ENCODE measurements at places on chromosomes 4 and X.

DNA sequence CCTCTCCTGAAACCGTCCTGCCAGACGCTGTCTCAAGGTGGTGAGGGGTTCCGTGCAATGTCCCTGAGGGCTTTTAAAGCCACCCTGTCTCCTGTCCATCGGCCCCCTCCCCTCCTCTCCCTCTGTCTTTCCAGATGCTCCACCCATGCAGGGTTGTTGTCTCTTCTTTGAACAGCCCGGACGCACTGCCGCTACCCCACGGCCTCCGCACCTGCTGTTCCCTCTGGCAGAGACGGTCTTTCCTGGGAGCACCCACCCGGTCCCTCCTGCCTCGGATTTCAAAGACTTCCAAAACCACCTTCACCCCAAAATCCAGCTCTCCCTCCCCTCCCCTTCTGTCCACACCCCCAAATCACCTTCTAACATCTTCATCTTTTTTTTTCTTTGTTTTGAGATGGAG lies 4.1 kb upstream of the ASMT start:
- DNase-seq, result no peak

DNA sequence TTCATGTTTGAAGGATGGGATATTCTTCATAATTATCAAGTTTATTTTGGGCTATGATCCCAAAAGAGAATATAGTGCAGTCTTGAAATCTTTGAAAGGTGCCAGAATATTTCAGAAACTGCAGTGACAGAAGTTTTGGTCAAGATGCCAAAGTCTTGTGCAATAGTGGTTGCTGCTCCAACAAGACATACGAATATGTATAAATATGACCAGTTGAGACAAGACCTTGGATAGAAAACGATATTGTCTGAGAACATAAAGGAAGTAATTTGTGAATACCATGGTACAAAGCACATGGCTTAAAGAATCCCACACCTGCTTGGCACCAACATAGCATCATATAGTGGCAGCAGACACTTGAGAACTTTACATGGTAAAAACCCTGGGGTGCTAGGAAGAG lies 48.6 kb upstream of the AMELX start:
- DNase-seq, result peak; percentile 11

- DNase-seq, result no peak
Measured at GRCh38 chr4:184962125-184962638, 56.1 kb upstream of the HELT start.

DNA sequence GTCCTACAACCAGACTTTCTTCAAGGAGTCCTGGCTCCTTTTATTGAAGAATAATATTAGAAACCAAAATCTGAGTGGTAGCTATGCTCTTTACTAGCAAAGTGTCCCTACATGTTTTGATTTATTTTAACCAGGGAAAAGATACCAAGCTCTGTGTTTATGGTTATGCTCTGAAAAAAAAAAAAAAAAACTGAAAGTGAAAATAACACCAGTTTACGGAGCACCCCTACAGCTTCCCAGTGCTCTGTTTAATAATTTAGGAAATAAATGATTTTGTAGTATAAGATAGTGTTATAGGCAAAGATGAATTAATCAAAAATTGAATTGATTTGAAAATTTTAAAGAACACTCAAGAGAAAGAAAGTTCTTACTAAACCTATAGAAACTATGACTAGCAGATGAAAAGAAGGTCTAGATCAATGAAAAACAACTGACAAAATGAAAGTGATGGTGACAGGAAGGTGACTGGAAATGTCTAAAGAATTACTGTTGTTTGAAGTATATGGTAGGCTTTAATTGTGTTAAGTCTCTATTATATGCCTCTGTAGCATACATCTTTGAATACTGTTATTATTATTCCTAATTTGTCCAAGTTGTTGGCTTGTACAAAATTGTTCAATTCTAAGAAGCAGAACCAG lies 1698.4 kb upstream of the PCDH10 start:
- no peak for DNase-seq

- no peak for DNase-seq
Measured at GRCh38 chr4:85707611-85708010, 232.7 kb downstream of the ARHGAP24 start.

DNA sequence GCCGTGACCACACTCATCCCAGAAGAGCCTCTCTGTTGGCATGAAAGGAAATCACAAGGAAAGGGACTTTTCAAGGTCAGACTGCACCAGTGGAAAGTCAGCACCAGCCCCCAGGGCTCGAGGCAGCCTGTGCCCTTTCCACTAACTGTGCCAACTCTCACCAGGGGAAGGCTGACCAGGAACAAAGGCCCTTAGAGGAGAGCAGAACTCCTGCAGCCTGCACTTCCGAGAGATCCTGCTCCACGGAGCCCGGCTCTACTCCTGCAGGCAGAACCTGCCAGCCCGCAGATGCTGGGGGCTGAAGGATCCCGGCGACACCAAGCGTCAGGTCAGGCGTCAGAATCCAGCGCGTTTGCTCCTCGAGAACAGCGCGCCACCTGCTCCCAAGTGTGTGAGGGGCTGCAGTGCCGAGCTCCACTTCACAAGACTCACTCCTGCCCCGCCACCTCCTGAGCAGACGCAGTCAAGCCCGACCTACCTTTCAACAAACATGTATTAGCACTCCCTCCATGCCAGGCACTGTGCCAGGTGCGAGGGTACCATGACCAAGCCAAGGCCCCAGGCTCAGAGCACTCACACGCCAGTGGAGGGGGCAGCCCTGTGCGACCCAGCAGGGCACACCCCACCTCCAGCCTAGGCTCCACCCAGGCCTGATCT lies 13.6 kb upstream of the HELT start:
- DNase-seq, result no peak

- DNase-seq, result no peak
Measured at GRCh38 chr4:67571975-67572374, 13.4 kb downstream of the STAP1 start.

DNA sequence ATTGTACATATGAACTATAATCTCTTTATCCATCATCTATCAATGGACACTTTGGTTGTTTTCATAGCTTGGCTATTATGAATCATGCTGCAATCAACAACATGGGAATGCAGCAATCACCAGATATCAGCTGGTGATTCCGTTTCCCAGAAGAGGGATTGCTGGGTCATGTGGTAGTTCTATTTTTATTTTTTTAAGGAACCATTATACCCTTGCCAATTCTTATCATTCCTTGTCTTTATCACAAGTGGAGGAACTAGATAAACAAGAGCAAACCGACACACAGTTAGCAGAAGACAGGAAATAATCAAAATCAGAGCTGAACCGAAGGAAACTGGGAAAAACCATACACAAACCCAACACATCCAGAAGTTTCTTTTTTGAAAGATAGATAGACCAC lies 14.5 kb upstream of the LNX1 start:
- DNase-seq, result no peak

- no peak for DNase-seq
Measured at GRCh38 chrX:30513284-30513683, 64.3 kb downstream of the TASL start.

DNA sequence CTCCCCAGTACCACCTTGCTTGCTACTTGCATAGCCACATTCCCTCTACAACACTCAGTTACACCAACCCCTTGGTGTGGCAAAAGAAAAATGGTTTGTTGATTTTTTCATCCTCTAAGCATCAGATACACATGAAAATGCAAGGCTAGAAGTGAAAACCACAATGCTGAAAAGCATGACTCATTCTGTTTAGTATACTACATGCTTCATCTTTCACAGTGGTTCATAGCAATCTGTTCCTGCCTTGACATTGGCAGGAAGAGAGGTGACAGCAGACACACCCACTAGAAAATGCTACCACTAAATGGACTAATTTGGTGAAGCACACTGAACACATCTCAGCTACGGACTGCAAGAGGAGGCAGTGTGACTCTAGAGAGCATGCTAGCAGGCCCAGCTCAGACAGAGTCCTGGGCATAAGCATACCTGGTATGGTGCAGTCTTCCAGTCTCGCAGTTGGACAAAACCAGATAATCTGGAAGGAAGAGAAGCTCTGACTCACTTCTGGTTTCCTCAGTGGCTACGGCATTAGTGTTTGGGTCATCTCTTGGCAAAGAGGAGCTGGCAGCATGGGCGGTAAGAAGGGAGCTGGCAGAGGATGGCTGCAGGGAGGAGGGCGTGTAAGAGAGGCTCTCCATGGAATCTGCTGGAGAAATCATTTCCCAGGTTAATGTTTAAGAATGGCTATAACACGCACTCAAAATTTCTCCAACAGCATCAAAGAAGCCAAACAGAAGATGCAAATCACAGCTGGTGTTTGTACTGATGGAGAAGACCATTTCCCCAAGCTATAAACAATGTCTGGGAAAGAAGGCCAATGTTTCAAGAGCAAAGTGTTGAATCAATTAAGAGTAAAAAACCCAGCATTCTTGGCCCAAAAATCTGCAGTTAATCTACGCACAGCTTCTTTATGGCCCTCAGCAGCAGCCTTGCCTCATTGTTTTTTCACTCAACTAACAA lies 37.8 kb downstream of the GAB3 start:
- DNase-seq, result no peak

DNA sequence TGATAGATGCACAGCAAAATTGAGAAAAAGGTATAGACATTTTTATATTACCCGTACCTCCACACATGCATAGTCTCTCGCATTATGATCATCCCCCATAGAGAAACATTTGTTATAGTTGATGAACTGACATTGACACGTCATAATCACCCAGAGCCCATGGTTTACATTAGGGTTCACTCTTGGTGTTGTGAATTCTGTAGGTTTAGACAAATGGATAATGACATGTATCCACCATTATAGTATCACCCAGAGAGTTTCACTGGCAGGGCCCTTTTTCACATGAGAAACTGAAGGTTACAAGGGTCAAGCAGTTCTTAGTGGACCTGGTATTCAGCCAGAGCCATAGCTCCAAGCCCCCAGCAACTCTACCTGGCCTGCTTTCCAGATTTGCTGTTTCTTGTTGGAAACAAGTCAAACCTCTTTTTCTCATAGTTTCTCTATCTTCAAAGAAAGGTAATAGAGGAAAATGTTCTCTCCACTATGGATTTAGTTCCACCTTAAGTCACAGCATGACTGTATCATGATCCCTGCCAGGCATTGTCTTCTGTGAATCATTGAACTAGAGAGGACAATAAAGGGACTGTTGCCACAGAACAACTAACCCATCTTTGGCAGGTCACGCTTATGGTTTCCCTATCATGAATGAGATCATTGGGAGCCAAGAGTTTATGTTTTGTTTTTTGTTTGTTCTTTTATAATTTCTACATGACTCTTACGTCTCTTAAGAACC lies 64.0 kb downstream of the HHIP start:
- peak; percentile 20 for DNase-seq

- DNase-seq, result no peak
Measured at GRCh38 chr4:147071209-147071740, 125.6 kb upstream of the TTC29 start.

GRCh38 chrX:34487364-34487763 lies 169.7 kb downstream of the TMEM47 start:
- no peak for DNase-seq

DNA sequence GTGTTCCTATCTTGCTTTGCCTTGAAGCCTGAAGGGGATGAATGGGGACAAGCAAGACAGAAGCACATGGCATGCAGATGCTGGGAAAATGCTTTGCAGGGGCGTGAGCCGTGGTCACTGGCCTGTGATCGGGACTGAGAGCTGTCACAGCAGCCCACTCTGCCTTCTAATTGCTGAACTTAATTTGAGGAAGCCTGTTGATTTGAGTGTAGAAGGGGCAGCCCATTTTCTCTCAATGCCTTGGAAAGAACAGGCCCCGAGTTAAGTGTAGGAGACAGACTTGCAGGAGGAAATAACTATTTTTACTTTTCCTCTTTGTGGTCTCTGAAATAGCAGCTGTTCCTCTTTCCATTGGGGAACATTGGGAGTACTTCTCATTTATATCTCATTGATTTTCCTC lies 26.1 kb upstream of the TBC1D1 start:
- DNase-seq, result no peak

- no peak for DNase-seq
Measured at GRCh38 chr4:122500852-122501501, 44.5 kb upstream of the IL2 start.

DNA sequence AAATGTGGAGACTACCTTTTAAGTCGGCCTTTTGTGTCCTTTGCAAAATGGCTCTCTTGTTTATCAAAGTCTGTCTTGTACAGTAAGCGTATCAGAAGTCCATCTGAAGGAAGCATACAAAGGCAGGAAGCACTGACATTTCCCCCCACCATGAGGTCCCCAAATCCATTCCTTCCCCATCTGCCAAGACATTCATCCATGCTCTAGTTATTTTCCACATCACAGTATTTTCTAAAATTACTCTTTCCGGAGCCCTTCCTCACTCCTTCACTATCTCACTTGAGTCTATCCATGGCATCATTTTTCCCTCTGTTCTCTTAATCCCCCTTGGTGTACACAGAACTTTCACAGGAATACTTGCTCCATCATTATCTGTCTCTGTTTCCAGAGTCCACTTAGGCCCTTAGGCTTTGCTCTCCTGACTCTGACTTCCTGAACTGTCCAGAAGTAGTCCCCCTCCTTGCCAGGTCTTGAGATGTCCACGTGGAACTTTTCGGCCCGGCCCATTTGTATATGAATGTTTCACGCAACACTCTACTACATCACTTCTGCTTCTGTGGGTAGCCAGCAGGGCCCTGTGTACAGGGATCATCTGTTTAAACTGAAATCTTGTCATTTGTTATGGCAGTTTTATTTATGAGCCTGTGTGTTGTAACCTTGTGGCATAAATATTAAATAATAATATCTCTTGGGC lies 2.1 kb downstream of the SEL1L3 start:
- DNase-seq, result no peak

GRCh38 chr4:74308215-74308614 lies at the start of gene EPGN:
Gene EPGN, plus strand, starts transcription at chr4:74308470. Its CDS starts 64 bp downstream, at chr4:74308534.
- DNase-seq, result peak; percentile 16

DNA sequence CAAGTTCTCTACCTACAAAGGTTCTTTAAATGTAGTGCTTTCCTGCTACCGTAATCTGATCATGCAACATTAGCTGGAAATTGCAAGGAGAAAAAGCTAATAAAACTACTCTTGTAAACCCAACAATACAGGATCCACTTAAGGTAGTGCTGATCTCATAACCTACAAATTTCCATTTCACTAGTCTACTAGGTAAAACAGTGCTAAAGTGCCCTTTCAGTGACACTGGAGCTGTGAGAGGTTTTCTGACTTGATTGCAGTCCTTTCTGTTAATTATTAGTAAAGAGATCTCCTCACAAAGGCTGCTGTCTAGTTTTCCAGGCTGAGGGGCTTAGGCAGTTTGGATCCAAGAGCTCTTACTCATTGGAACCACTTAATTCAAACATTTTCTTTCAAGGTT lies 1118.7 kb downstream of the SH3BGRL start:
- DNase-seq, result no peak

GRCh38 chrX:152588206-152588605 lies 49.5 kb upstream of the GABRQ start:
- no peak for DNase-seq

DNA sequence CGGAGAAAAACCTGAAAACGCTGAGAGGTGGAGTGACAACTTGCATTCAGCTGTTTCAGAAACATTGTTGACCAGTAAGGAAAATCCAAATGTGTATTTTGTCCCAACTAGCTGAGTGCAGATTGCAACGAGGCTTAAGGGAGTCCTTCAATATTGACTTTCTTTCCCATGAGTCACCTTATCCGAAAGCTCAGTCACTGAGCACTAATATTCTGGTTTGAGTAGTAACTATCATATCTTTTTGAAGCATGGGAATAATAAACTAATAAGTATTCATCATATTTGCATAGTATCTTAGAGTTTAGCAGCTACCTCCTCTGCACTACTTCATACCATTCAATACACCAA lies 604.3 kb downstream of the PACRGL start:
- no peak for DNase-seq

- DNase-seq, result no peak
Measured at GRCh38 chrX:143873343-143873742, 10.5 kb upstream of the UBE2NL start.

- no peak for DNase-seq
Measured at GRCh38 chr4:137794764-137795254, 262.5 kb upstream of the PCDH18 start.
